HepG2 (cell line): ENCODE measurements at places on chromosomes 4 and X.

- no peaks in the 10 kb centered on the region for H3K4me1 ChIP-seq
- no peaks in the 10 kb centered on the region for H3K27me3 ChIP-seq
- H3K36me3 ChIP-seq: no peaks in the 10 kb centered on the region
- no peak overlapping the region for H3K4me3 ChIP-seq
- no peak for DNase-seq
These were observed 228.6 kb upstream of the CTSO start for GRCh38 chr4:156182269-156182668.

GRCh38 chr4:81722290-81722851, 250.7 kb upstream of the RASGEF1B start:
- H3K4me3 ChIP-seq: no peak overlapping the region
- H3K36me3 ChIP-seq: no peaks in the 10 kb centered on the region
- no peak overlapping the region for H3K27ac ChIP-seq
- no peak for DNase-seq
- no peaks in the 10 kb centered on the region for H3K27me3 ChIP-seq
- H3K4me1 ChIP-seq: no peaks in the 10 kb centered on the region

DNA sequence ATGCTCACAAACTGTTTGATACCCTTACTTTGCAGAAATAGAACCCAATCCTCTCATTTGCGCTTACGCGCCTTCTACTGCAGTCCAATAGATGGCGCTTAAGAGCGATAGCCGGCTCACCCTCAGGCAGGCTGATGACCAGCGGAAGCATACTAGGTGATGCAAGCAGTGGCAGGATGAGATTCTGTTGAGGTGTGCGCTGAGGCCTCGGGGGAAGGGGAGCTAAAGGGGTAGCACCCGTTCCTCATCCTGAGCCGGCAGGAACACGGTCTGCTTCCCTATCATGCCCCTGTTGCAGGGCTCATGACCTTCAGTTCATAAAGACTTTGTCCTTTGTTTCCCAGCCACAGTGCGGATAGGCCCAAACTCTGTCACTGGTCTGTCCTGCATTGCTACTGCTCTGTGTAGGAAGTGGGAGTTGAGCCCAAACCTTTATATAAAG, 628.9 kb downstream of the TLL1 start:
- peak; percentile 40 for DNase-seq
- H3K36me3 ChIP-seq: no peaks in the 10 kb centered on the region
- H3K27ac ChIP-seq: no peak overlapping the region

GRCh38 chrX:1528884-1529203, 8.1 kb downstream of the P2RY8 start:
- H3K27ac ChIP-seq: no peak overlapping the region
- H3K4me3 ChIP-seq: no peak overlapping the region
- no peaks in the 10 kb centered on the region for H3K36me3 ChIP-seq
- DNase-seq: no peak

GRCh38 chrX:105101378-105101777, 119.1 kb downstream of the TEX13A start:
- H3K27ac ChIP-seq: no peak overlapping the region
- no peak overlapping the region for H3K4me3 ChIP-seq
- no peak for DNase-seq
- no peaks in the 10 kb centered on the region for H3K27me3 ChIP-seq

DNA sequence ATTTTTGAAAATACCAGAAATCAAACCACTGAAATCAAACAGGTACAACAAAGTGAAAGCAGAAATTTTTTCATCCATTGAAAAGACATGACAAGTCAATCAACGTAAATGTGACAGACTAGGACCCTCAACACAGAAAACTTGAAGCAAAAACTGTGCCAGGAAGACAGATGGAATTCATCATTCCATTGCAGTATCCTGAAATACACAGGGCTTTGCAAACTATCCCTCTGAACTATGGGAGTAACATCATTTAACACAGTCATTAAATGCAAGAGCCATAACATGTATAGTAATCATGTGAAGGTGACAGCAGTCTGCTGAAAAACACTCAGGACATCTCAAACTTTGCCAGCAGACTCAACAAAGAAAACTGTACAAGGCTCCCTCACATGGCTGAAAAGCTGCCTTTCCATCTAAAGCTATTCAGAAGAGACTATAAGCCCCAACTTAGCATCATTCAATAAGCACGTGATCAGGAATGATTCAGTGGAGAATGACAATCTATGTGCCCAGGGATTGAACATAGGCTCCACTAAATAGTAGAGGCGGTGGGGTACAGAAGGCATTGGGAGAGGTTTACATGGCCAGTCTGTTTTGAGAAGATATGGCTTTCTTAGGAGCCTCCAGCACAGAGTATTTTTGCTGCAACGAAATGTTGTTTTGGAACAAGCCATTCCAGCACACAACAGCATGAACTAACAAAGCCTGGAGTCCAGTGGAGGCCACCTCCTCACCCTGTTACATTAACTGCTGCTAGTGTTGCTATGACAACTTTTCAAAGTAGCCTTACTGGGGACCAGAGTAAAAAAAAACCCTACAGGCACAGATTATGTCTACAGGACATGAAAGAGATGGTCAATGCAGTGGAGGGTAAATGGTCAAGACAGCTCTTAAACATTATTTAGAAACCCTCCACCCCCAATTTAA, 274.5 kb upstream of the NOCT start:
- no peak overlapping the region for H3K27ac ChIP-seq
- no peaks in the 10 kb centered on the region for H3K27me3 ChIP-seq
- no peaks in the 10 kb centered on the region for H3K36me3 ChIP-seq
- H3K4me3 ChIP-seq: no peak overlapping the region
- no peak for DNase-seq

GRCh38 chr4:10773010-10773409, 88.4 kb upstream of the CLNK start:
- H3K4me3 ChIP-seq: no peak overlapping the region
- DNase-seq: no peak
- H3K27me3 ChIP-seq: no peaks in the 10 kb centered on the region
- H3K4me1 ChIP-seq: no peaks in the 10 kb centered on the region
- no peaks in the 10 kb centered on the region for H3K36me3 ChIP-seq

DNA sequence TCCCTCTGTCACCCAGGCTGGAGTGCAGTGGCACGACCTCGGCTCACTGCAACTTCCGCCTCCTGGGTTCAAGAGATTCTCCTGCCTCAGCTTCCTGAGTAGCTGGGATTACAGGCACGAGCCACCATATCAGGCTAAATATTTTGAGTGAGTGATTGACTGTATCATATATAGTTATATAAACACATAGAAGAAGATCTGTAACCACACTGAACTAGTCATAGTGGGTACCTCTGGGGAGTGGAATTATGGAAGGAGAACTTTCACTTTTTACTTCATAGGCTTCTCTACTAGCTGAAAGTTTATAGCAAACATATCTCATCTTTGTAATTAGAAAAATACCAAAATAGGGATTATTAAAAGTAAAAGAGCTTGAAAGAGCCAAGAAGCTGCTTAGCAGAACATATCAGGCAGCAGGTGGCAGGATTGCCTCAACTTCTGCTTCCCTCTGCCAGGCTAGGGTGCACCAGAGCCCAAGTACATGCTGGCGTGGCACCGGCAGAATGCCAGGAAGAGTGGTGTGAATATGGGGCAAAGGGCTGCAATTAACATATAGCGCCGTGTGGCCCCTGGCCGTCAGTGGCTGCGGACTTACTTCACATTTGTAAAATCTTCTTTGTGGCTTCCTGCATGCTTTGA, 39.5 kb upstream of the CD40LG start:
- DNase-seq: no peak
- H3K27me3 ChIP-seq: no peaks in the 10 kb centered on the region
- H3K27ac ChIP-seq: no peak overlapping the region
- no peaks in the 10 kb centered on the region for H3K4me1 ChIP-seq

DNA sequence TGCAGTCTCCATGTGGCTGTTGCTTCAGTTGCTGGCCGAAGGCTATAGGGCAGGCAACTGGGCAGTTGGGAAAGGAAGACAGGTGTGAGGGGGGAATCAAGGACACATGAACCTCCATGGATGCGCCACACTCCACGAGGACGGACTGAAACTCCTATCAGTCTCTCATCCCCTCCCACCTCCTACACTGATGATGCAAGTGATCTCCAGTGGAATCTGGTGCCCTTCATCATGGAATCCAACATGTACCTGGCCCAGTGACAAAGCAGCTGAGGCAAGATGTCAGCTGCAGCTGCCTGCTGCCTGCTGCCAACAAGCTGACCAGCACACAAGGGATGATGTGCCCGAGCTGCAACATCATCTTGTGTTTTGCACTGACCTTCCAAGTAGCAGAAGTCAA, 26.0 kb upstream of the MGST2 start:
- H3K27me3 ChIP-seq: no peaks in the 10 kb centered on the region
- no peak for DNase-seq
- H3K4me1 ChIP-seq: peaks cover 11% of the 10 kb centered on the region
- no peak overlapping the region for H3K4me3 ChIP-seq

DNA sequence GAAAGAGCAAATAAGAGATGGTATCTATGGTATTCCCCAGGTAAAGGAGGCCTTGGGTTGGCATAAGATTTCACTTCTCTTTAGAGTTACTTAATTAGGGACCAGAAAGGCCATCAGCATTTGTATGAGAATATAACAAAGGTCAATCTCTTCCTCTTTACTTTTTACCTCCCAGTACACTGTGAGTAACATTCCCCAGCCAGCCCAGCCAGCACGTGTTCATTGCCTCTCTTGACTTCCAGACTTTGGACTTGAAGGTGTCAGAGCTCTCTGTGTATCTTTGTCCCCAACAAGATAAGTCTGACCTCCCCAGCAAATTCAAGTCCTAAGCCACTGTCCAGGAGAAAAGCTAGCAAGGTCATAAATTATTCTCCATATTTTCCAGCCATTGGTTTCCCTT, 110.5 kb downstream of the AR start:
- no peak overlapping the region for H3K27ac ChIP-seq
- H3K4me3 ChIP-seq: no peak overlapping the region
- H3K4me1 ChIP-seq: no peaks in the 10 kb centered on the region
- no peak for DNase-seq
- no peaks in the 10 kb centered on the region for H3K27me3 ChIP-seq
- H3K36me3 ChIP-seq: no peaks in the 10 kb centered on the region
